ENCODE measurements at places on chromosomes 6 and 20.

GRCh38 chr20:44475372-44475693 is 341 bp upstream of the TTPAL start:
- no peak for DNase-seq

DNA sequence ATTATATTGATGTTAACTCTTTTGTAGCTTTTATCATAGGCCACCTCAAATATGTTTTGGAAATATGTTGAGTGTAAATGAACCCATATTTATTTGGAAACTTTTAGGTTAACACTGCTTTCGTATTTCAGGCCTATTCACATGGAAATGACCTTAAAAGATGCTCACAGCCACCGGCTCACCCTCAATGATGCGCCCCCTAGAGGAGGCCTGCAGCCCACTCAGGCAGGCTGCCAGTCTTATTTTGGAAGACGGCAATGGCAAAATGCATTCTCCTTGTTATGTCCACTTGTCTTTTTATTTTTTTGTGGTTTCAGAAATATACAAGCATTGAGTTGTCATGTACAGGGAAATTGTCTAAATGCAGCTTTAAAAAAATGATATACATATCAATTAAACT is 869.7 kb downstream of the PHF3 start:
- DNase-seq: no peak

DNA sequence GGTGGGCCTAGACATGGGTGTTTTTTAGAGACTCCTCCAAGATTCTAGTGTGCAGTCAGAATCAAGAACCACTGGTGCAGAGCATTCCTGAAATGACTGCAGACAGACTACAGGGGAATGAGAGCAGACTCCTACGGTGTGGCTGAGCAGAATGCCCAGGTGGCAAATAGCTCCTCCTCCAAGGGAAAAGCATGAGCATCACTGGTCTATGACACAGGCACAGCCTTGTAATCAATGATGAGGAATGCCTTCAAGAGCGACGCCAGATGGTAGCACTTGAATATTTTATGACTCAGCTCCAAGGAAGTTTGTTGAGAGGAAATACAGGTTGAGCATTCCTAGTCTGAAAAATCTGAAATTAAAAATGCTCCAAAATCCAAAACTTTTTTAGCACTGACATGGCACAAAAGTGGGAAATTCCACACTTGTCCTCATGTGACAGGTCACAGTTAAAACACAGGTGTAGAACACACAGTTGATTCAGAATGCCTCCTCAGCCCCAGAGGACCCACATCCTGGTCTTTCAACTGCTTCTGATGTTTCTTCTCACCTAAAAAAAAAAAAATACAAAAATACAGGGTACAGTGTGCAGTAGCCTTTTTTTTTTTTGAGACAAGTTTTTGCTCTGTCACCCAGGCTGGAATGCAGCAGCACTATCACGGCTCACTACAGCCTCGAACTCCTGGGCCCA is 10.6 kb upstream of the FAM8A1 start:
- DNase-seq: no peak

DNA sequence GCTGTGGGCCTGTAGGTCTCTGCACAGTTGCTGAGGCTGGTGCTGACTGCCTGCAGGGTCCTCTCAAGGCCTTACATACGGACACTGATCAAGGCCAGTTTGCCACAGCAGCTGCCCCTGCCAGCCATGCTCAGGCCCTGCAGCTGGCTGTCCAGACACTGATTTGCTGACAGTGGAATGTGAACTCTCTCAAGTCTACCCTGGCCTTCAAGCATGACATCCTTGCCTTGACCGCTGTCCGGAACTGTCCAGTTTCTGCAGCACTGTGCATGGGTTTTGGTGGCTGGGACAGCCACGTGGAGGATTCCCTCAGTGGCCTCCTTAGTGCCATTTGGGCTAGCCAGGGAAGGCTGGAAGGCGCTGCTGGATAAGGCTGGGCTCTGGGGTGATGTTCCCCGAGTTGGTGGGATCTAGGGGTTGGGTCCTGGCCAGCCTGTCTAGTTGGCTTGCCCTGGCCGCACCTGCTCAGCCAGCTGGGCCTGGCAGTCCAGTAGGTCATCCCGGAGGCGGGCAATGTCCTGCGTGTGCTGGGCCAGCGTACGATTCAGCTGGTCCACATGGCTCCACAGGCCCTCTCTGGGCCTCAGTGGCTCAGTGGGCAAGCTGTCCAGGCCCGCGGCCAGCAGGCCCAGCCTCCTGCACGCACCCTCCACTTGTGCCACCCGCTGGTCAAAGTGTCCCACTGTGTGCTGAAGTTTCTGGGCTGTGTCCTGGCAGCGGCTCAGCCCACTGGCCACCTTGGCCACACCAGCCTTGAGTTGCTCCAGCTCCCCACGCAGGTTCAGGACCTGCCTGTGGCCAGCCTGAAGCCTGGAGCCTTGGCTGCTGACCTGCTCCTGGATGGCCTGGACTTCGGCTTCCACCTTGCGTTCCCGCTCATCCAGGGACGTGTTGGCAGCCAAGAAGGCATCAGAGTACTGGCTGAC is 5.5 kb downstream of the EMILIN3 start:
- DNase-seq: no peak

- DNase-seq: no peak
Observed at GRCh38 chr6:45432977-45433376, 55.2 kb upstream of the SUPT3H start.

- peak; percentile 80 for DNase-seq
Observed at GRCh38 chr6:157221049-157221816, 102.1 kb downstream of the TMEM242 start.

DNA sequence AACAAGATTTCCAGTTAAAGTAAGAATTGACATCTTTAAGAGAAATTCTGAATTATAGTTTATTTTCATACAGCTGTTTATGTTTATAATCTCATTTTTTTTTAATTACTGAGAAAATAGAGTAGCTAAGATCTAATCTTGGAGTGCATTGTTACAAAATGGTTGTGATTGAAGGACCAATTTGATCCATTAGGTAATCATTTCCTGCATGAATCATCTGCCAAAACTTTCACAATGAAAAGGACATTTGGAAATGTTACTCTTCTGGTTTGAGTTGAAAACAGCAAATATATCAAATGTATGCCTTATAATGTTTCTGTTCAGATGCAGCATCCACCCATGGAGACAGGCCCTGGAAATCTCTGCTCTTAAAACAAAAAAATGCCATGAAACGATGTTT is 19.0 kb downstream of the TUBB2A start:
- DNase-seq: no peak

DNA sequence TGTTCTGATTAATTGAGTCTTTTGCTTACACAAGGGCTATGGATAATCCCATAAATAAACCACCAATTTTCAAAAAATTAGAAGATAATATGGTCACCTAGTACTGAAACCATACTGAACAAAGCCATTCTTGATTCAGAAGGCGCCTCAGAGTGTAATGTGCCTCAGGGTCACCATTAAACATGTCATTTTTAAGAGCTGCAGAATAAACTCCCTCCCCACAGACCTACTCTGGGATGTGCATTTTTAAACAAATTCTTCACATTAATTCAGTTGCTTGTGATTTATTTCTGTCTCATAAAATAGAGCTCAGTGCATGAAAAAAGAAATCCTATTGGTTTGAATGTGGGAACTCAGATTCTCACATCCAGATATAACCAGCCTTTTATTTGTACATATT is 202.1 kb upstream of the HEY2 start:
- no peak for DNase-seq

GRCh38 chr6:6218759-6219085 is 101.7 kb downstream of the F13A1 start:
- no peak for DNase-seq

GRCh38 chr20:967796-968742 is 34.0 kb downstream of the RSPO4 start:
- DNase-seq: no peak

GRCh38 chr6:156199182-156199581 is 578.0 kb upstream of the ARID1B start:
- no peak for DNase-seq

- DNase-seq: peak; percentile 28
Observed at GRCh38 chr6:6003621-6004366, 2.9 kb downstream of the NRN1 start.

GRCh38 chr6:88163616-88164015 is 2.5 kb downstream of the CNR1 start:
- DNase-seq: no peak

GRCh38 chr6:12527339-12527738 is 189.2 kb upstream of the PHACTR1 start:
- DNase-seq: no peak

DNA sequence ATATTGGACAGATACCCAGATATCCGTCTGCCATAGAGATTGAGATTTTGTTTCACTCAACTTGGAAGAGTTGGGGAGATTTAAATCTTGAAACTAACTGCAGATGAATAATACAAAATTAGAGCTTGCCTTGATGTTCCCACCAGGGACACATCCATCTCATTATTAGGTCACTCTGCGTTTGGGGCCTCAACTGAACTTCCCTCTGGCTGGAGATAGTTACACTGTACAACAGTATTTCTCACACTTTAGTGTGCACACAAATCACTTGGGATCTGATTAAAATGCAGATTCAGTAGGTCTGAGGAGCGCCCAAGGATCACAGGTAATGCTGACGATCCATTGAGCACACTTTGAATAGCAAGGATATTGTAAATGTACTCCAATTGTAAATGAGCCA is 35.0 kb upstream of the ADTRP start:
- no peak for DNase-seq

DNA sequence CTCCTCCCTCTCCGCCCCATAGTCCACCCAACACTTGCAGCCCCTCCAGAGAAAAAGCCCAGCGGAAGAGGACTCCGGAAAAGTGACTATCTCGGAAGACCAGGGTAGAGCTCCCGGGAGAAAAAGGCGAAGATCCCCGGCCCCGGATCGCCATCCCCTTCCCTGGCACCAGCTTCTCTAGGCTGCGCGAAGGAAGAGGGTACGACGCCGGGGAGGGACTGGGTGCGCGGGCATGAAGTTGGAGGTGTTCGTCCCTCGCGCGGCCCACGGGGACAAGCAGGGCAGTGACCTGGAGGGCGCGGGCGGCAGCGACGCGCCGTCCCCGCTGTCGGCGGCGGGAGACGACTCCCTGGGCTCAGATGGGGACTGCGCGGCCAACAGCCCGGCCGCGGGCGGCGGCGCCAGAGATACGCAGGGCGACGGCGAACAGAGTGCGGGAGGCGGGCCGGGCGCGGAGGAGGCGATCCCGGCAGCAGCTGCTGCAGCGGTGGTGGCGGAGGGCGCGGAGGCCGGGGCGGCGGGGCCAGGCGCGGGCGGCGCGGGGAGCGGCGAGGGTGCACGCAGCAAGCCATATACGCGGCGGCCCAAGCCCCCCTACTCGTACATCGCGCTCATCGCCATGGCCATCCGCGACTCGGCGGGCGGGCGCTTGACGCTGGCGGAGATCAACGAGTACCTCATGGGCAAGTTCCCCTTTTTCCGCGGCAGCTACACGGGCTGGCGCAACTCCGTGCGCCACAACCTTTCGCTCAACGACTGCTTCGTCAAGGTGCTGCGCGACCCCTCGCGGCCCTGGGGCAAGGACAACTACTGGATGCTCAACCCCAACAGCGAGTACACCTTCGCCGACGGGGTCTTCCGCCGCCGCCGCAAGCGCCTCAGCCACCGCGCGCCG is 822 bp downstream of the FOXQ1 start:
- peak; percentile 12 for DNase-seq

DNA sequence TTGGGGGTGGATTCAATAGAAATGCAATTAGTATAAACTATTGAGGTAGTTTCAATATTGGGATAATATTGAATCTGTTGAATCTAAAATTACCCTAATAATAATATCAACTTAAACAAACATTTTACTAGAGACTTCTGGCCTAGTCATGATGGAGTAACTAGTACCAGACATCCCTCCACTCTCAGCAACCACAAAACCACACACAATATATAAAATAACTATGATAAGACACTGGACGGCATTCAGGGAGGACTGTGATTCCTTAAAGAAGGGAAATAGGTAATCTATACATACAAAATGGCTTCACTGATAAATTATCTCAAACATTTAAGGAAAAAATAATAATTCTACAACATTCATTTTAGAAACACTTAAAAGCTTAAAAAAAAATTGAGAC is 38.9 kb upstream of the TMEM14A start:
- DNase-seq: no peak

DNA sequence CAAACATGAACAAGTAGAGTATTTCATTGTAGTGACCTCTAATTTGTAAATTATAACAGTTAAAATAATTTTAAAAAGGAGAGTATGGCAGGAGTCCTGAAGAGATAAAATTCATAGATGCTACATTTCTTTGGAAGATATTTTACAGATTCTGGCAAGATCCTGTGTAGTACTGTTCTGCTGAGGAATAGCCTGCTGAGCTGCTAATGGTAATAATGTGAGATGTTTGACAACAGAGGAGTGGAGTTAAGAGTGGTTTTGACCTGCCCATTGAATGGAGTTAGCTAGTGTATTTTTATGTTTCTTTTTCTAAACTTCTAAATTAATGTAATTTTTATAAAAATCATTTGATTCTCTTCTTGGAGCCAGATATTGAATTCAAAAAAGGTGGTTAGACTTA is 11.8 kb downstream of the CLVS2 start:
- DNase-seq: no peak

DNA sequence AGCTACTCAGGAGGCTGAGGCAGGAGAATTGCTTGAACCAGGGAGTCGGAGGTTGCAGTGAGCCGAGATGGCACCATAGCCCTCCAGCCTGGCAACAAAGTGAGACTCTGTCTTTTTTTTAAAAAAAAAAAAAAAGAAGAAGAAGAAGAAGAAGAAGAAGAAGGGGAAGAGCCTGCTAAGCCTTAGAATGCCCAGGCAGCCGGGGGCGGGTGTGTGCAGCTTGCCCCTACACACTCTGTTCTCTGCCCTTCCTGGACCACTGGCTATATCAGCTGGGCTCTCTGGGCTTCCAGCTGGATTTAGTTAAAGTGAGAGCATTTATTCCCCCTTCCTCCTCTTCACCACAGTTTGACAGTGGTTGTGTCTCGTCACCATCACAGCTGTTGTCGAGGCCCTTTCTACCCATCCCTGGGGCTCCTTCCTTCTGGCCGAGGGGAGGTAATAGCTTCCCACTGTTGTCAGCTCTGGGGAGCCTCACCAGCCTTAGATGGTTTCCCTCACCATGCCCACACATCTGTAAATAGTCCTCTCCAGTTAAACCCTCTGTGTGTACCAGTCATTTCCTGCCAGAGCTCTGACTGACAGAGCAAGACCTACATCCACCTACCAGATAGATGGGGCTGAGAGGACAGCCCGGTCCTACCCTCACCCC is 77.6 kb downstream of the TRERF1 start:
- DNase-seq: no peak

GRCh38 chr6:159877256-159877808 is 13.5 kb upstream of the MAS1 start:
- no peak for DNase-seq

GRCh38 chr6:158879180-158879579 is 60.0 kb upstream of the EZR start:
- DNase-seq: no peak

GRCh38 chr6:26286168-26286877 is 78.7 kb upstream of the BTN3A2 start:
- peak; percentile 81 for DNase-seq

GRCh38 chr6:61200444-61200843 is 1085.6 kb downstream of the KHDRBS2 start:
- DNase-seq: no peak

Measured in CD4-positive, alpha-beta T cell treated with Interferon gamma for 1 hour (primary cell).